ENCODE measurements at places on chromosomes 6 and 20. TPM values are rescaled to one million over a fixed set of nuclear protein-coding genes. Genes with fewer than 3 reads are reported as not detected.

DNA sequence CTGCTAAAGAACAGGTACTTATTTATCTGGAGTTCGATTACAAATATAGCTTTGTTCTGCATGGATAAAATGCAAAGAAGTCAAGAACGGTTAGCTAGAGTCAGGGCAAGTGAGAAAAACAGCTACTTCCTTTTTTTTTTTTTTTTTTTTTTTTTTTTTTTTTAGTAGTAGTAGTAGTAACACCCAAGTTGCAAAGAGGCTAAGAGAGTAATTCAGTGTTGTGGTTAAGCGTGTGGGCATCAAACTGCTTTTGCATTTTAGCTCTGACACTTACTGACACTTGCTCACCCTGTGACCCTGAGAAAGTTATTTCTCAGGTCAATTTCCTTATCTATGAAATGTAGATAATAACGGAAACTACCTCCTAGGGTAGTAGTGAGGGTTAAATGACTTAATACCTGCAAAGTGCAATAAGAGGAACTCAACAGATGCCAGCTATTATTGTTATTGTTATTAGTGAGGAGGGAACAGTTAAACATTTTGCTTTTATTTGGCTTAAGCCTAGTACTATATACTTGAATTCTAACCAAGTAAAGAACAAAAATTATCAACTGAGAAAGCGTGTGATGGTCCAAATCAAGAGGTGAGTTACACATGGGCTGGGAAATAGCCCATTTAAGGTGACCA lies 86.7 kb upstream of the BACH2 start:
- no peak for DNase-seq

DNA sequence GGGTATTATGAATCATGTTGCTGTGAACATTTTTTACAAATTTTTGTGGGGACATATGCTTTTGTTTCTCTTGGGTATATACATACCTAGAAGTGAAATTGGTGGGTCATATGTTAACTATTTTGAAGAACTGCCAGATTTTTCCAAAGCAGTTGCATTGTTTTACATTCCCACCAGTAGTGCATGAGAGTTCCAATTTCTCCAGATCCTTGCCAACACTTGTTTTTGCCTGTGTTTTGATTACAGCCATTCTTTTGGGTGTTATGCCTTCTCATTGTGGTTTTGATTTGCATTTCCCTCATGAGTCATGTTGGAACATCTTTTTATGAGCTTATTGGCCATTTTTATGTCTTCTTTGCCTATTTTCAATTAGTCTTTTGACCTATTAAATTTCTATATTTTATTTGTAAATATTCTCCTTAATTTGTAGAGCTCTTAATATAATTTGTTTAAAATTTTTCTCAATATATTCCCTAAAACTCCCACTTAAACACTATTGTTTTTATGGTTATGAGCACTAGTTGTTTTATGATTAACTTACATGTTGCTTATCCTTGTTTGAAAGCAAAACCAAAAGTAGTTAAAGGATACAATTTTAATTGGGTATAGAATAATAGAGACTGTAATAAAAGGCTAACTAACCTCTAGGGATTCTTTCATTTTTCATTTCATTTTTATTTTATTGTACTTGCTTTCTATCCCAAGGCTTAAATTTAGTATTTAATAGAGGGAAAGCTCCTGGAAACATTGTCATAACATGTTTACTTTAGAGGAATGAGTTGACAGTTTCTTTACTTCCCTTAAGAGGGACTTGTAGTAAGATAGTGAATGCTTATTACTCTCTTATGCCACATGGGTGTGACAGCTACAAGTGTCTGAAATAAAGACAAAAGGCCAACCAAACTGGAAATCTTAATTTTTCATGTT lies 5.5 kb downstream of the UBR2 start:
- no peak for DNase-seq

- DNase-seq: no peak
These were observed 119.8 kb upstream of the PHACTR1 start for GRCh38 chr6:12596731-12597130.

DNA sequence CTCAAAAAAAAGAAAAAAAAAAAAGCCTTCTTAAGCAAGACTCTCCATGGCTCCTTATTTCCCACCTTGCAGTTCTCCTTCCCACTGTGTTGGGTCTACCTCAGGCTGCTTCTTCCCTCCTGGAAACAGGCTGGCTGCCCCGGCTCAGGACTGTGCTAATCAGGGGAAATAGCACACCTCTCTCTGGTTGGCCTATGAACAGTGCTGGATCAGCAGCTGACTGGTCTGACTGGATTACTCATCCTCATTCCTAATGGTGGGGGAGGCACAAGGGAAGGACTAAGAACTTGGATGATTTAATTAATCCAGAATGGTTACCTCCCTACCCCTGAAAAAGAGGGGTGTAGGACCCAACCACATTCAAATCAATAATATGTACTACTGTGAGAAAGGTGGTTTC lies 3.9 kb upstream of the SRSF3 start:
- no peak for DNase-seq

DNA sequence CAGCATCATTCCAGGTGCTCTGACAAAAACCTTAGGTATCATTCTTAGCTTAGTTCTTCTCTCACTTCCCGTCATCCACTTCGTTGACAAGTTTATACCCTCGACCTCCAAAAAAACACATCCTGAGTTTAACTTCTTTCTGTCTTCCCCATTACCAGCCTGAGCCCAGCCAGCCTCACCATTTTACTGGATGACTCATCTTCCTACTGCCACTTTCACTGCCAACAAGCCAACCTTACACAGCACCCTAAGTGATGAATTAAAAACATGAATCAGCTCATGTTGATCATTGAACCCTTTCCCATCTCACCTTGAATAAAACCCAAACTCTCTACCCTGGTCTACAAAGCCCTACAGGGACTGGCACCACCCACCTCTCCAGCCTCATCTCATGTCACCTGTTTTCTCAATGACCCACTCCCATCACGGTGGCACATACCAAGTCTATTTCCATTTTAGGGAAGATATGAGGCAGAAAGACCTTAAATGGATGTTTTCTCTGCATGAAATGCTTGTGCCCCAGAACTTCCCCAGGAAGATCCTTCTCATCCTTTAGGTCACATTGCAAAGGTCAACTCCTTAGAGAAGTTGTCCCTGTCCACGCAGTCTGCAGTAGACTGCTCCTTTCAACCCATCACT lies 9.9 kb upstream of the UST start:
- no peak for DNase-seq

DNA sequence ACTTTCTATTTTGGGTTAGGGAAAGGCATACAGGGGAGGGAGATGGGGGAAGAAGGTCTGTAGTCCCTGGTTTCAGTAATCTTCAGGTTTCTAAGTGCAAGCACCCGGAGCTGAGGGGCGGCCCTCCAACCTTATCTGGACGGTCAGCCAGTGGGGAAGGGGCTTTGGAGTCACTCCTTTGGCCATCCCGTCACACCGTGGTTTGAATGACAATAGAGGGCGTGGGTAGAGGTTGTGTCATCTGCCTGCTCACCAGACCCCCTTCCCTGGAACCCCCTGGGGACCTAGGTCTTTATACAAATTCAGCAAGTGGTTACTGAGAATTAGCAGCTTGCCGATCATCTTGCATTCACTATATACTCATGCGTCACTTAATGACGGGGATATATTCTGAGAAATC lies 29.1 kb downstream of the STK35 start:
- no peak for DNase-seq

GRCh38 chr6:74066168-74066871 lies 370.3 kb downstream of the CD109 start:
- no peak for DNase-seq

DNA sequence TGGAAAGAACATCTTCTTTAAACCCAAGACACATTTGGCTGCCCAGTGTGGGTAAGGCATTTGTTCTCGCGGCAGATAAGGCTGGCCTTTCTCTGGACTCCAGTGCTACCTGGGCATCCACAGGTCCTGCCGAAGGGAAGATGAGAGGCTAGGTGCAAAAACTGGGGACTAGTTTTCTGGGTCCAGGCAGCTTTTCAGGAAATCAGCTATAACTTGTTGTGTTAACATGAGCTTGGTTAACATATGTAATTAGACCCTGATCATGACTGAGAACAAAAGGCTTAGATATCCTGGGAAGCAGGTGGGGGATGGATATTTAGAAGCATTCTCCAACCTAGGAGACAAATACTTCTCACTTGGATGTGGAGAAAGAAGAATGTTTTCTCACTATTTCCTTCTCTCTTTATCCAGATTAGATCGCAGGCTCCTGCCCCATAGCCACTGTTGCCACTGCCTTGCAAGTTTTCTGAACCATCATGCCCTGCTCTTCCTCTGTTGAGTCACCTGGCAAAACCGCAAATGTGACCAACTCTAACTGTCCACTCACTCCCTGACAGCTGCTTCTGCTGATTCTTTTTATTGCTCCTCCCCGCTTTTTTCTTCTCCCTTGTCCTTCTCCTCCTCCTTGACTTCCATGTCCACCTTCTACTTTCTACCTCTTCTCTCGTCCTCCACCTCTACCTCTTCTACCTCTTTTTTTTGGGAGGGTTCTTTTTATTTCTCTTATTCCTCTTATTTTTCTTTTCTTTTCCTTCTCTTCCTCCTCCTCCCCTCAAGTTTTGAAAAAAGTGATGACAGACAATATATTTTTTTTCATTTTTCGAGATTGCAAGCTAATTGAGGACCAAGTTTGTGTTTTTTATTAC lies 258.1 kb downstream of the UTRN start:
- no peak for DNase-seq

DNA sequence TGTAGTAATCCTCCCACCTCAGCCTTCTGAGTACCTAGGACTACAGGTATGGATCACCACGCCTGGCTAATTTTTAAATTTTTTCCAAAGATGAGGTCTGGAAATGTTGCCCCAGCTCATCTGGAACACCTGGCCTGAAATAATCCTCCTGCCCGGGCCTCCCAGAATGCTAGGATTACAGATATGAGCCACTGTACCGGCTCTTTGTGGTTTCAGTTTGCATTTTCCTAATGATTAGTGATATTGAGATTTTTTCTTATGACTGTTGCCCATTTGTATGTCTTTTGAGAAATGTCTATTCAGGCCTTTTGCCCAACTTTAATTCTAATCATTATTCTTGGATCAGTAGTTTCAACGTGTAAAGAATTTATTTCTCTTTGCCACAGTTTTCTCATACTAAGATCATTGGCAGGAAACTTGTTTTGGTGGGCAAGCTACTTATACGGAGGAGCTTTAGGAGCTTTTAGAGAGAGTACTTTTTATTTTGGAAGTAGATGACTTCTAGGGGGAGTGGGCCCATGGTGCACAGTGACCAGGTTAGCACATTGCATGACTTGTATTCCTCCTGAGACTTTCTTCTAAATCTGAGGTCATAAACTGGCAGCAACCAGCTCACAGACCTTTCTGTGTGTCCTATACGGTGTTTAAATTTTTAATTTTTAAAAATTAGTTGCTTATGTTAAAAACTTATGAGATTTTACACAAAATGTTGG lies 62.3 kb downstream of the STK4 start:
- no peak for DNase-seq

- DNase-seq: no peak
These were observed 11.5 kb upstream of the PI3 start for GRCh38 chr20:45163083-45163803.

DNA sequence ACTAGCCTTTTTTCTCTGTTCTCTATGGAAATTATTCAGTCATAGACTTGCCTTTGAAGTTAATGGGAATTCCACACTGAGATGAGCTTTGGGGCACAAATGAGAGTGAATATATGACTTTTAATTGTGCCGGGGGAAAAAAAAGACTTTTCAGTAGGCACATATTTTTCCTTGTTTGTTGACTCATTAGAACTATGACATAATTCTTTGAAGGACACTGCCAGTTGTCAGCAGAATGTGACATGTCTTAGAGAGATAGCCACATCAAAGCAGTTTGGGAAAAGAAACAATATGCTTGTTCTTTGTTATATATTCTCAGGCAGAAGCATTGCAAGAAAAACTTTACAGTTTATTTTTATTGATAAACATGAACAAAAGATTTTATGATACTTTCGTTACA lies 138.3 kb downstream of the COL9A1 start:
- no peak for DNase-seq

- no peak for DNase-seq
These were observed 102.2 kb upstream of the PTCHD4 start for GRCh38 chr6:48213076-48213788.

- no peak for DNase-seq
These were observed 566.1 kb downstream of the KIF16B start for GRCh38 chr20:16007164-16007563.

DNA sequence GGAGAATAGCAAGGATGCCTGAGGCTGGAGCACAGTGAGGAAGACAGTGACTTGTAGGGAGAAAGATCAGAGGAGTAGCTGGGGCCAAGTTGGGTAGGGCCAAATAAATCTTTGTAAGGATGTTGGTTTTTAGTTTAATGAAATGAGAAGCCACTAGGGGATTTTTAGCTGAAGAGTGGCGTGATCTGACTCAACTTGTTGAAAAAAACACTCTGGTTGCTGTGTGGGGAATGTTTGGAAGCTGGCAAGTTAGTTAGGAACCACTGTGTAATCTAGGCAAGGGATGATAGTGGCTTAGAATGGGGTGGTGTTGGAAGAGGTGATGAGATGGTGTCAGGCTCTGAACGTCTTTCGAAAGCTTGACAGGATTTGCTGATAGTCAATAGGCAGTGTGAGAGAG lies 176.1 kb upstream of the HDDC2 start:
- DNase-seq: no peak

DNA sequence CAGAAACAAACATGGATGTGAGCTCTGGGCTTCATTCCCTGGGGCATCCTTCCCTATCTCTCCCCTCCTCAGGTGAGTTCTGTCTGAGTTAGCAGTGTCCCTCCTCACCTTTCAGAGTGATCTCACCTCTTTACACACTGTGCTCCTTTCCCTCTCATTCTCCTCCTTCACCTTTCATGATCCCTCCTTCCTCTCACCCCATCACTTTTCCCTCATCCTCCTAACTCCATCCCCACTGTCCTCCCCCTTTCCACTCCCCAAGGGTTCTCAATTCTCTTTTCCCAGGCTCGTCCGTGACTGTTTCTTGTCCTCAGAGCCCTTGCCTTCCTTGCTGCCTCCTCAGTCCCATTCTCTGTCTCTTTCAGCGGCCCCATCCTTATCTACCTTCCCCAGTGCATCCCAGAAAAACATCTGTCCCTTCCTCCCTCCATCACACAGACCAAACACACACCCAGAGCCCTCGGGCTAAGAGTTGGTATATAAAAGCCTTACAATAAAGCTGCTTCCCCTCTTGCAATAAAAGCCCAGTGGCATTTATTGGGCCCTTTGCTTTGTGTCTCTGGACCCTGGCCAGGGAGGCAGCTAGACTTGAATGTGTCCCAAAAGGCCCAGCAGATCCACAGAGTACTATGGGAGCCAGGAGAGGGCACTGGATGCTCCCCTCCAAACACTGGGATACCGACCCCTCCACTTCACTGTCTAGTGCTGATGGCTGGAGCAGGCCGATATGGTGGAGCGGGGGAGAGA lies 1.9 kb downstream of the RNF39 start:
- DNase-seq: no peak

- DNase-seq: no peak
These were observed 118.2 kb downstream of the TTLL2 start for GRCh38 chr6:167442796-167443680.

- no peak for DNase-seq
These were observed 63.7 kb downstream of the CTNNBL1 start for GRCh38 chr20:37757550-37757949.

The PTCRA gene
- total RNA-seq: not detected

The RUNX2 gene
- 1.6 TPM for total RNA-seq

The ANGPT4 gene
- 3.2 TPM for total RNA-seq

The FABP7 gene
- total RNA-seq: not detected

The FILIP1 gene
- 5.1 TPM for total RNA-seq

The ASXL1 gene
- total RNA-seq: 69.9 TPM

The SLC17A3 gene
- total RNA-seq: not detected

The ARHGAP40 gene
- not detected for total RNA-seq
